ENCODE measurements at places on chromosomes 13 and 19.

GRCh38 chr19:35170359-35171061 is 16.0 kb downstream of the FXYD5 start:
- DNase-seq: no peak

DNA sequence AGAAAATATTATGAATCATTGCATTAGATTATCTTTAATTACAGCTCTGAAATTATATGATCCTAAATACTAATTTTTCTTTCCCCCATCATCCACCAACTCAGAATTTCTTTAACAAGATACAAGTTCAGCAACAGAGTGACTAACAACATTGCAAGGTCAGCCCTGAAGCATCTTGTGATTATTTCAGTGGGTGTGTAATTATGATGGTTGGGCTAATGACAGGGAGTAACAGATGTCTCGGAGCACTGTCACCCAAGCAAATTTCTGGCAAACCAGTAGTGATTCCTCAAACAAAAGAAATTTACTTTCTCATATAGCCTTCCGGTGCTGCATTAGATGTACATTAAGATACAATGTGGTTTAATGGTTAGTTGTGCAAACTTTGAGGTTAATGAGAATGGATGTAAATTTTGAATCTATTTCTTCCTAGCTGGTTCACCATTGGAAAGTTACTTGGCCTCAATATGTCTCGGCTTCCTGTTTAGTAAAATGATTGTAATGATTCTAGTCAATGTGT is 238.9 kb downstream of the ITGBL1 start:
- no peak for DNase-seq

DNA sequence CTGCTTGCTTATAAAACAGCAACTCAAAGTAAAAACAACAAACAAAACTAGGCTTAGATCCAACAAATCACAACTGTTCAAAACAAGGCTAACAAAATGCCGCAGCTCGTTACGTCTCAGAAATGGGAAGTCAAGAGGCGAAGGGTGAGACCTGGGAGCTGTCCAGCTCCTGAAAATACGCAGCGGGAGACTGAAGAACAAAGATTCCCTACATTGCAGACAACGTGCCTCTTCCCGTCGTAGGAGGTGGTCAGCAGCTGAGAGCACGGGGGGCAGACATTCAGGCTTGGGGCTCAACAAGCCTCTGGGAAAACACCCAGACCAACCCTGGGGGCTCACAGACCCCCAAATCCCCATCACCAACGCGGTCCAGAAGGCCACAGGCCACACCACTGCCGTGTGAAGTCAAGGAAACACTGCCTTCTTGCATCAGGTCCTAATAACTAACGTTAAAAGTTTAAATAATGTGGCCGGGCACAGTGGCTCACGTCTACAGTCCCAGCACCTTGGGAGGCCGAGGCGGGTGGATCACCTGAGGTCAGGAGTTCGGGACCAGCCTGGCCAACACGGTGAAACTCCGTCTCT is 13.5 kb downstream of the PLPP2 start:
- no peak for DNase-seq

DNA sequence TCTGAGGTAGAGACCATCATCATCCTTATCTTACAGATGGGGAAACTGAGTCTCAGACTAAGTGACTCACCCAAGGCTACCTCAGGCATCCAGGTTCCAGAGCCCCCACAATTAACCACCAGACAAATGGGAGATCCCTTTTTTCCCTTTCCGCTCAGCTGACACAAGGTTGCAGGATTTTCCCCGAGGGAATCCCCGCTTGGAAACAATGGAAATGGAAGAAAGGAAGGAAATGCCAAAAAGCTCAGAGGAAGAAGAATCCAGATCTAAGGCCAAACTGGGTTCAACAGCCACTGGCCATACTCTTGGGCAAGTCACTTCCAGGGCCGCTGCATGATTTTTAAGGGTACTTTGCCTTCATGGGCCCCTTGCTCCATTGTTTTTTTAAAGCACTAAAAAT is 1.6 kb downstream of the ZNF71 start:
- DNase-seq: no peak

GRCh38 chr13:66716538-66716937 is 513.6 kb downstream of the PCDH9 start:
- no peak for DNase-seq

GRCh38 chr13:113026391-113026910 is 57.4 kb downstream of the MCF2L start:
- DNase-seq: no peak

DNA sequence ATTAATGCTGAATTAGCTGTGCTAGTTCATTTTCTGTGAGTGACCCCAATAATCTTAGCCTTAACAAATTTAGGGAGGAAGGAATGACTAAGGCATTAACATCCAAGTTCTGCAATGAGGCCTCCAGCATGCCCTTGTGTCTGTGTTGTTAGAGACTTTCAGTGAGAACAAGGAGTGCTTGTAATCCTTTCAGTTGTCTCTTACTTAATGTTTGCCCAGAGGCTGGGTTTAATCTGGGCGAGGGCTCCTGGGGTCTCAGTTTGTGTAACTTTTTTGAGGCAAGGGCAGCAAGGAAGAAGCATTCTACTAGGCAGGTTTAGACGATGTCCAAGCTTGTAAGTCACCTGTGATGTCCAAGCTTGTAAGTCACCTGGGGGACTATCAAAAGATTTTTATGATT is 24.3 kb downstream of the CCNA1 start:
- no peak for DNase-seq

GRCh38 chr19:7267792-7268704 is 26.2 kb downstream of the INSR start:
- DNase-seq: no peak

- no peak for DNase-seq
Measured at GRCh38 chr19:1424192-1424955, 13.8 kb upstream of the RPS15 start.

DNA sequence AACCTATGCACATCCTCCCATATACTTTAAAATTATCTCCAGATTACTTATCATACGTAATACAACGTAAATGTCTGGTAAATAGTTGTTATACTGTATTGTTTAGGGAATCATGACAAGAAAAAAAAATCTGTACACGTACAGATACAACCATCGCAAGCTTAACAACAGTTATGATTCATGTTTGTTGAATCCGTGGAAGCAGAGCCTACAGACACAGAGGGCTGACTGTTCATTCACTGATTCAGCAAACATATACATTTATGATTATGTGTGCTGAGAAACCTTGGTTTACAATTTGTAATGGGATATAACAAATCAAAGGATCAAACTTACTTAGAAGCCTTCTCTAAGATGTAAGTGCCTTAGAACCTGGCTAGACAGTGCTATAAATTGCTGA is 1.5 kb downstream of the ZNF260 start:
- DNase-seq: no peak

DNA sequence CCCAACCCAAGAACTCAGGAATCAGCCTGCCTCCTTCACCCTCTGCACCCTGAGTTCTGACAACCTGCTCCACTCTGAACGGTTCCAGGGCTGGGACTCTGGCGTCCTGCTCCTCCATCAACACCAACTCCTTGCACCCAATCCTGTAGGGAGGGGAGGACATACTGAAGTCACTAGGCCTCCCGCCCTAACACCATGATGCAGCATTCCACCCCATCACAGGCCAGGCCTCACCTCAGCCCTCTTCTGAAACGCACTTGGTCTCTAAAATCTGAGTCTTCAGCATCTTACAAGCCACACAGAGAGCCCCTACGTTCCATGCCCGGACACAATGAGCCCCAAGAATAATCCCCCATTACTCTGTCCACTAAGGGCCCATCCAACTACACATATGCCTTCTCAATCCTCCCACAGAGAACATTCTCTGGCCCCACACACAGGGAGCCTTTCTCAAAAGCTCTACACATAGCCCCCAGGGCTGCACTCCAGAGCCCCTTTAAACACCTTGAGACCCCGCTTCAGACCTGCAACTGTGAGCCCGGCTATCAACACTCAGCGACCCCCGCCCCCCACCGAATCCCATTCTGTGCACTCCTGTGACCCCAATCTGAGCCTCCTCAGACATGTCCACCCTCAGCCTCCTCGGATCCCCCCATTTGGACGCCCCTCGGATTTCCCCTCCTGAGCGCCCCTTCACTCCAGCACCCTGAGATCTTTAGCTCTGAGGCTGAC is 567 bp downstream of the ALKBH6 start:
- DNase-seq: no peak

- DNase-seq: no peak
Measured at GRCh38 chr13:76023652-76024051, 387.5 kb downstream of the LMO7 start.

DNA sequence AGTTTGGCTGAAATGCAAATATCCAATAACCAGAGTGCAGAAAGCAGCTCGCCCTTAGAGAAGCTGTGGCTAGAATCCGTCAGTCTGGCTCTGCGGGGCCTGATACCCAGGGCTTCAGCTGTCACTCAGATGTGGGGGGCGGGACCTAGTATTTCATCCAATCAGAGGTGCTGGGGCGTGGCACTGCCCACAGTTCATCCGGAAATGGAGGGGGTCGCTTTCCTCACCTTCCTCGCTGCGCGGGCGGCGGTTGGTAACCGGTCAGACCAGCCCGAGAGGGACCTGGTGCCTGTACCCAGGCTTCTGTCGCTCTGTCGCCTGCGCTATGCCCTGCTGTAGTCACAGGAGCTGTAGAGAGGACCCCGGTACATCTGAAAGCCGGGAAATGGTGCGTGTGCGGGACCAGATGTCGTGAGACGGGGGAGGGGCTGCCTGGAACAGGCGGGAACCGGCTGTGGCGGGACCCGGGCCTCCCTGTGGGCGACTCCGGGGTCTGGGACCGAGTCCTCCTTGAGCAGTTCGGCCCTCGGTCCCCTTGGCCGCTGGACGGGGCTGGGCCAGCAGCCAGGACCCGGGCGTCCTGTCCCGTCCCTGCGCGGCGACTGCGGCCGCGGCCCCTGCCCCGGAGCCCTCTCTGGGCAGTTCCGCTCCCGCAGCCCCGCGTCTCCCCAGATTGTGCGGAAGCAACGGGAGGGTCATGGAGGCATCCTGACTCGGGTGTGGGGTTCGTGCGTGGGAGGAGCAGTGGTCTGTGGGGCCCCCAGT is at the start of gene ZNF700:
TSS of gene ZNF700 (plus strand) at position 222 of the 765 bp plus-strand sequence. CDS start at position 326, 104 bp downstream.
- peak; percentile 84 for DNase-seq

GRCh38 chr13:25625414-25625813 is 253.6 kb downstream of the ATP8A2 start:
- DNase-seq: no peak

- no peak for DNase-seq
Measured at GRCh38 chr19:40604647-40605215, 3.6 kb downstream of the LTBP4 start.

- DNase-seq: no peak
Measured at GRCh38 chr13:85080691-85081090, 718.5 kb downstream of the SLITRK6 start.

- no peak for DNase-seq
Measured at GRCh38 chr13:67048821-67049150, 181.3 kb downstream of the PCDH9 start.

DNA sequence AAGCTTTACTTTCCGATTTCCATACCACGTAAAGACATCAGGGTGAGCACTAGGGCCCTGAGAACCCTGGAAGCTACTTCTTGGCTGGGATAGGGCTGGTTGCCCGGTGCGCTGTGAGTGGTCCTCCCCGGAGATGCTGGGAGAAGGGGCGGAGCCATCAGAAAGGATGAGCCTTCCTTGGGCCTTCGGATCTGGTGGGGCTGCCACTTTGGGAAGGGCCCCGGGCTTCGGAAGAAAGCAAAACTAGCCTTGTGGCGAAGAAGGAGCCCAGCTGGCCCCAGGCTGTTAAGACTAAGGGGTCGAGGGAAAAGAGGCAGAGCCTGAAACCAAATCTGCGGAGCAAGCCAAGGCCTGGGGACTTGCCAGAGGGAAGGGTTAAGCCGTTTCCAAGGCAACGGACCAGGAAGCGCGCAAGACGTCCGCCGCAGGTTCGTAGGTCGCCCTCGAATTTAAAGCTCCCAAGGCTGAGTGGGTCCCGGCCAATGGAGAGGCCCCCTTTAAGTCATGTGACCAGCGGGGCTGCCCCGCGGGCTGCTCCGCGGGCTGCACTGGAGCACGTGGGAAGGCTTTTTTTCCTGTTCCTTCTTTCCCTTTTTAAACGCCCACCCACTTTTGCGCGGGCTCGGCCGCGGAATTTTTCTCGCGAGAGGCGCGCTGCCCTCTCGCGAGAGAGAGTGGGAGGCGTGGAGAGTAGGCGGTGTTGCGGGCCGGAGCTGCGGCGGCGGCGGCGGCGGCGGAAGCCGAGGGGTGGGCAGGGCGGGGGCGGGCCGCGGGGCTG is 426 bp upstream of the AKAP11 start:
- DNase-seq: peak; percentile 90

- DNase-seq: peak; percentile 63
Measured at GRCh38 chr13:107271227-107271626, 703.3 kb upstream of the ARGLU1 start.

- DNase-seq: no peak
Measured at GRCh38 chr13:98366959-98367358, 189.9 kb upstream of the RNF113B start.

DNA sequence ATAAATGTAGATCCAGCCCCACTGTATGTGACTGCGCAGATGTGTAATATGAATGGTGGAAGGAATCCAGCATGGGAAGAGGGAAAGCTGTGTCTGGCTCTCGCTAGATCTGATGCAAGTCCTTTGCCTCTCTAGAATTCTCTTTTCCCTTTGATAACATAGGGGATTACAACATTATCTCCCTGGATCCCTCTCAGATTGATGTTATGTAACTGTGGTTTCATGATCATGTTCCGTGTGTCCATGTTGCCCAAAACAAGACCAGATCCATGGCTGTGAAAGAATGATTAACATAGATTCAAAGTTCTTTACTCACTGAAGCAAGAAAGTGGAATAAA is 184.0 kb upstream of the UBL3 start:
- DNase-seq: no peak

DNA sequence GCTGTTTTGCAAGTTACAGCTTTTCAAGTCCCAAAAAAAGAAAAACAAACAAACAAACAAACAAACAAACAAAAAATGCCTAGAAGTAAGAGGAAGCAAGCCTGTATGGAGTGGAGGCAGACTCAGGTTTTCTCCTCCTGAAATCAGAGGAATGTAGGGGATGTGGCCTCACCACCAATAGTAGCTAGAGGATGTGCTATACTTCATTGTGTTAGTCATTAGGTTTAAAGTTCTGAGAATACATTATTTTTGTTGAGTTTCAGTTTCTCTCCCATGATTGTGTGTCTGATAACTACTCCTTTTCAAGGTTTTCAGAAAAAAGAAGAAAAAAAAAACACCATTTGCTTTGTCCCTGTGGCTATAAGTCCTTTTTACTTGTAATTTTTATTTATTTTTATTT is 524.5 kb downstream of the GPC6 start:
- no peak for DNase-seq

DNA sequence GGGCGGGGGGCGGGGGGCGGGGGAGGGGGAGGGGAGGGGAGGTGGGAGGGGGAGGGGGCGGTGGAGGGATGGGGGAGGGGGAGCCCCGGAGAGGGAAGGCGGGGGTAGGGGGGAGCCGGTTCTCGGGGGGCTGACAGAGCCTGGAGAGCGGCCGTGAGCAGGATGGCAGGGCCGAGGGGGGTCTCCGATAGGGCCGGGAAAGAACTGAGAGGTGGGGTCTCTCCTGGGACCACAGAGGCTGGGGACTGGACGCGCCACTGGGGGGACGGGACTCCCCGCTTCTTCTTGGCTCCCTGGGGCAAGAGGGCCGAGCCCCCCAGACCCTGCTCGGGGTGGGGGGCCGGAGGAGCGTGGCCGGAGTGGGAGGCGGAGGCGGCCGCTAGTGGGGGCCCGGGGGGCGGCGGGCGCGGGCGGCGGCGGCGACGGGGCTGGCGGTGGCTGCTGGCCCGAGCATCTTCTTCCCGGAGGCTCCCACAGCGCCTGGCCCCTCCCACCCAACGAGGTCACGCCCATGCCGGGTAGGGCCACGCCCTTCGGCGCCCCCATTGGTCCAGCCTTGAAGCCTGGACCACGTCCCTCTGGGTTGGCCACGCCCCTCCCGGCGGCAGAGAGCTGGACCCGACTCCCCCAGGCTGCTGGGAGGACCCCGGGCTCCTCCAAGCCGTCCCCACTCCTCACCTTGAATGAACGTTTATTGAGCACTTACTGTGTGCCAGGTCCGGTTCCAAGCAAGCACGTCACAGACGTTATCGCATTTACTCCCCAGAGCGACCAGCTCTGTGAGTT is at the start of gene NOVA2:
TSS of gene NOVA2 (minus strand) at position 313 of the 786 bp plus-strand sequence. CDS start 514 bp downstream, outside the sequence.
- DNase-seq: peak; percentile 89

All from COLO829 (cell line).